Fibroblast of skin of back (primary cell): ENCODE measurements at places on chromosomes 12 and 14.

DNA sequence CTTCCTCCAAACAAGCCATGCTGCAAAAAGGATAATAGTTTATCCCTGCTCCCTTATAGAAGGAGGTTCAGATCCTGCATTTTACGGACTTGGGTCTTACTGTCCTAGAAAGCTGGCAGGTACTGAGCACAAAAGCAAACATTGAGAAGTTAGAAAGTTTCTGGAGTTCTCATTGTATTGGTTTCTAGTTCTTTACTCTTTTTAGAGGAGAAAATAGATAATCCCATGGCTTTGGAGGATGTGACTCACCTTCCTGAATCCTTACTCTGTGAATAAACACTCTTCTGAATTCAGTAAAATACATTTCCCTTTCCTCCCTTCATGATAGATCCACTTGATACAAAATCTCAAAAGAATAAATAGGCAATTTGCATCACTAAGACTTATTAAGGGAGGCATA is 188.9 kb downstream of the NPAS3 start:
- DNase-seq: peak; percentile 39

- DNase-seq: no peak
These were observed 180.5 kb downstream of the PHETA1 start for GRCh38 chr12:111188436-111188835.

DNA sequence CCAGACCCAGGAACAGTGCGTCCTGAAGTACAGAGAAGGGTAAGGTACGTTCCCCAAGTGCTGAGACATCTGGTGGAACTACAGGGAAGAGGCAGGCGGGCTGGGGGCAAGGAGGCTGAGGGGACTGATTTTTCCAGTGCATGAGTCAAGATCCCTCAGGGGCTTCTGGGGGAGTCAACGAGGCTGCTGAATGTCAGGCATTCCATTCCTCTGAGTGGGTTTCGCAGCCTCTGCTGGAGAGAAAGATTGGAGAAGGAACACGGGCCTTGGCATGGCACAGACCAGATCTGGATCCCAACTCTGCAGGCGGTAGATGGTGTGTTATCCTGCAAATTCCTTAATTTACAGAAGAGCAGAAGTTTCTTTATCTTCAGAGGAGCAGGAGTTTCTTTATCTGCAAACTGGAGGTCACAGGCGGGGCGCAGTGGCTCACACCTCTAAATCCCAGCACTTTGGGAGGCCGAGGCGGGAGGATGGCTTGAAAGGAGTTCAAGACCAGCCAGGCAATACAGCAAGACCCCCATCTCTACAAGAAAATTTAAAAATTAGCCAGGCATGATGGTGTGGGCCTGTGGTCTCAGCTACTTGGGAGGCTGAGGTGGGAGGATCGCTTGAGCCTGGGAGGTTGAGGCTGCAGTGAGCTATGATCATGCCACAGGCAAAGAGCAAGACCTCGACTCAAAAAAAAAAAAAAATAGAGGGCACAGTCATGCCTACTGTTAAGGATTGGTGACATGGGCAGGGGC is 132.6 kb upstream of the MAP1LC3B2 start:
- peak; percentile 100 for DNase-seq

DNA sequence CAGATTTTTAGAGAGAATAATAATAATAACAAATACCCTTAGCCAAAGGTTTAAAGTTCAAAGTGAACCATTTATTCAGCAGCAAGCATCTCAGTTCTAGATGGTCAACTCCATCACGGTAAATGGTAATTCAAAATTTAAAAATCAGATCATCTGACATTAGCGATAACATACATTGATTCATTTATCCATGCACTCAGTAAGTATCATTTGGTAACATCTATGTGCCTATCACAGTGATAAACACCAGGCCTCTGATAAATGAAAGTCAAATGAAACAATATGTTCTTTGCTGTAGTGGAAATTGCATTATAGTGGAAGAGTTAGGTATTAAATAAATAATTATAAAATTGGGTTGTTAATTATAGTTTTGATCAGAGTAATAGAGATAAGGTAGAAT is 108.8 kb downstream of the CNTN1 start:
- no peak for DNase-seq

DNA sequence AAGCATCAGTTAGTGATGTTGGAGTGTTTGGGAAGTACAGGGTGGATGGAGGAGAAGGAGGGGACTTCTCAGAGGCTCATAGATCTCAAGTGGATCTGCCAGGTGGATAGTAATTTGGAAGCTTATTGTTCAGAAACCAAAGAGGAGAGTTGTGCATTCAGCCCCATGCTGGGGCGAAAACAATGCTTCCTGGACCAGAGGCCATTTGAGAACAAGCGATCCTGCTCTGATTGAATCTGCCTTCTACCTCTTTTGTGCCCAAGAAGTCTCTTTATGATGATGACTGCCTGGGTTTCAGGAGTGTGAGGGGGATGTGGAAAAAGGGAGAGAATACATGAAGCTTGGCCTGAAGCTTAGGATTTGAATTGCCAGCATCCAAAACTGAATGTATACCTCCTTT is 110.8 kb upstream of the SRRM4 start:
- DNase-seq: no peak

- no peak for DNase-seq
These were observed 288.7 kb upstream of the DDHD1 start for GRCh38 chr14:53441789-53442188.

DNA sequence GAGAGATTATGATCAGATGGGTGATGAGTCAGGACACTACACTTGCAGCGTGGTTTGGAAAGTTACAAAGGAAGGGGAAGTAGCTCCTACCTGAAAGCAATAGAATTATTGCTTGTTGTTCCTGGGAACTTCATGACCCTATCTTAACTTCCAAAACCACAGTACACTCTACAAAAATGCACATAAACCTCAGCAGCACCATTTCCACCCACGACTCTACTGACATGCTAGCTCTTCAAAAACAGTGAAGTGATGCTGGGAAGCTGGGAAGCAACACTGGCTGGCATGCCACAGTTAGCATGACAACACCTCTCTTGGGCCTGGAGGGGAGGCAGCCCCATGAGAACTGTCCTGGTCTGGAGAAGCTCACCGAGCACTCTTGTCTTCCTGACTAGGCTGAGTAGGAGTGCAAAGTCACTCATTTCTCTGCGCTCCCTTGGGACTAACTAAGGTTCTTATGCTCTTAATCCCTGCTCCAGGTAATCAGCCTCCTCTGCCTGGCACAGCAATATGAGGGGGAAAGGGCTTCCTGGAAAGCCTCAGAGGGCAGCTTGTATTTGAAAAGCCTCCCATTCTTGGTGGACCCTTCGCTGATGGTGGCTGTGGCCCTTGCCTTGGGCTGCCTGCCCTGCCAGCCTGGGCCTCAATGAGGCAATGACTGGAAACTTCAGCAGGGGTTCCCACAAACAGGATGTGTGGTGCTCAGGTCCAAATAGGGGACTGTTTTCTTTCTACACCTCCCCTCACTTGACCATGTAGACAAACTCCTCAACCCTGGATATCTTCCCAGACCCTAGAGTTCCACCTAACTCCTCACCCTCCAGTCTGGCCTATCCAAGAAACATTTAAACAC is 1.2 kb downstream of the KRT3 start:
- peak; percentile 10 for DNase-seq

GRCh38 chr14:58747181-58747580 is 109.4 kb downstream of the DACT1 start:
- DNase-seq: peak; percentile 70

- no peak for DNase-seq
These were observed 38.5 kb upstream of the CRACR2A start for GRCh38 chr12:3791256-3791874.
